ENCODE measurements at places on chromosomes 5 and 9.
A peak's percentile ranks its signal among the peaks of the same experiment; 100 is the strongest.

GRCh38 chr5:76720988-76721569, 5.2 kb downstream of the F2R start:
- no peak for DNase-seq

DNA sequence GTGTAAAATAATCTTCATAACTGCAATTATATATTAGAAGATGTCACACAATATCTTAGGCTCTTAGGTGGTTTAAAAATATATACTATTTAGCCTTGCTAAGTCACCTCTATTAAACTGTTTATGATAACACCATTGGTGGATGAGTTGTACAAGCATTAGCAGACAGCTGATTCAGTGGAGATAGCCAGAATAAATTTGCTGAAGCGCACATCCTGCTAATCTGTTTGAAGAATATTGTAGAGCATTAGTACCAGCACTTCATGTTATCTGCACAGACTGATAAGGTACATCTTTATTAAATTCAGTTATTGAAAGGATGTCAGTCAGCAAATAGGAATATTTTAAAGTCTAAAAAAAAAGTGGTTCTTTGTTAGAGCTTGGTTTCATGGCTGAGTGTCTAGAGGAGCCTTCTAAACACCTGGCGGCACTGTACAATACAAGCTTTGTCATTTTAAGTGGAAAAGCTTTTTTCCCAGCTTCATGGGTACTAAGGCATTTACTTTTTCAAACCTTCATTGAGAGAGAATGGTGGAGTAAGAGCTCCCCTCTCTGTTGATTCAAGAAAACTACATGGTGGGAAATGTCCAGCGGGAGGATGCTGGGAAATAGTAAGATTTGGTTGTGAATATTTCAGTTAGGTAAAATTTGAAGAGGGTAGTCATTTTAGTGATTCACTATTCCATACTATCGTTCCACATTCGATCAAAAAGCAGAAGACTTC, 275.1 kb downstream of the SLF1 start:
- DNase-seq, result peak; percentile 21

GRCh38 chr9:19469271-19469670, 60.5 kb downstream of the ACER2 start:
- DNase-seq, result no peak

- peak; percentile 84 for DNase-seq
These were observed 542 bp upstream of the TRIM52 start for GRCh38 chr5:181261320-181262049.

DNA sequence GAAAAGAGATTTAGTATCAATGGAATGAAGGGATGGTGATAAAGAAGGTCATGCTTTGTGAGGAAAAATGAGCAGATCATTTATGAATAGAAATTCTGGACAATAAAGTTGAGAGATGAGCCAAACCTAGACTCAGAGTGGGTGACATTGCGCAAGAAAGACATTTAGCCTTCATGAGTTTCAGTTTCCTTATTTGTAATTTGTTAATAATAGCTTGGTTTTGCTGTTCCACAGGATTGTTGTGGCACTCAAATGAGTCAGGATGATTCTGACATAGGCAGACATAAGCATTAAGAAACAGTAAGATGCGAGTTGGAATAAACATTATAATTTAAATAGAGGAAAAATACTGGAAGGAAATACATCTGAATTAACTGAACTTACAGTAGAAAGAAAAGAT, 34.8 kb downstream of the ITGA2 start:
- peak; percentile 83 for DNase-seq

DNA sequence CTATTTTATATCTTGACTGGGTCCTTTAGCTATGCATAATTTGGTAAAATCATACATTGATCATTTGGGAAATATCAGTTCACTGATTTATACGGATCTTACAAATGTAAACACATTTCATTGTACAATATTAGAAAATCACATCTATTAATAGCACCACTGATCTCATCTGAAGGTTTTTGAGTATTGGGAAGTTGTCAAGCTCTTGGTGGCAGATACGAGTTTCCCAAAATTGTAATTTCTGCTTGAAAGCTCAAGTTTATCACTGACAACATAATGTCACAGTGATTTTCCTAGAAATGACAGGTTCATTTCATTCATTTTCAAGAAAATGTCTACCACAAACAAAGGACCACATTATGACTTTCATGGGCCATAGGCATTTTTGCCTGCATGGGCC, 3.0 kb upstream of the MACROH2A1 start:
- DNase-seq, result no peak

DNA sequence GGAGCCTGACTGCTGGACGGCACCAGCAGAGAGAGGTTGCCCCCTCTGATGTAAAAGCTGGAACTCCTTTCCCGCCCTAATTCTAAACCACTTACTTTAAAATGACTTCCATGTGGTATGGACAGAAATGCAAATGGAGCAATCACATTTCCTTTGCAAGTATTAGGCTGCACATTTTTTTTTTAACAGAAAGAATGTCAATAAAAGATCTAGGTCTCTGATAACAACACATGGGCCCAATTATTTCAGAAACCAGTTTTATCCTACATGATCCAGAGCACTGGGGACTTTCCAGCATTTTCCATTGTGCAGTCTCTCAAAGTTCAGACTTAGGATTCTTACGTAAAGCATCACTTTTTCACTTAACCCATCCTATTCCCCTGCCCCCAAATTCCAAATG, 203.7 kb downstream of the NXNL2 start:
- peak; percentile 96 for DNase-seq

- DNase-seq, result no peak
These were observed 7.3 kb downstream of the ARAP3 start for GRCh38 chr5:141674747-141675146.

GRCh38 chr9:123611226-123611625, 255.2 kb downstream of the CRB2 start:
- peak; percentile 54 for DNase-seq

- DNase-seq, result no peak
These were observed 347.2 kb upstream of the CD180 start for GRCh38 chr5:67543720-67544270.

GRCh38 chr5:139636207-139636792, 11.8 kb upstream of the CXXC5 start:
- no peak for DNase-seq

- DNase-seq, result no peak
These were observed 91.4 kb downstream of the TMEM167A start for GRCh38 chr5:82985763-82986162.

DNA sequence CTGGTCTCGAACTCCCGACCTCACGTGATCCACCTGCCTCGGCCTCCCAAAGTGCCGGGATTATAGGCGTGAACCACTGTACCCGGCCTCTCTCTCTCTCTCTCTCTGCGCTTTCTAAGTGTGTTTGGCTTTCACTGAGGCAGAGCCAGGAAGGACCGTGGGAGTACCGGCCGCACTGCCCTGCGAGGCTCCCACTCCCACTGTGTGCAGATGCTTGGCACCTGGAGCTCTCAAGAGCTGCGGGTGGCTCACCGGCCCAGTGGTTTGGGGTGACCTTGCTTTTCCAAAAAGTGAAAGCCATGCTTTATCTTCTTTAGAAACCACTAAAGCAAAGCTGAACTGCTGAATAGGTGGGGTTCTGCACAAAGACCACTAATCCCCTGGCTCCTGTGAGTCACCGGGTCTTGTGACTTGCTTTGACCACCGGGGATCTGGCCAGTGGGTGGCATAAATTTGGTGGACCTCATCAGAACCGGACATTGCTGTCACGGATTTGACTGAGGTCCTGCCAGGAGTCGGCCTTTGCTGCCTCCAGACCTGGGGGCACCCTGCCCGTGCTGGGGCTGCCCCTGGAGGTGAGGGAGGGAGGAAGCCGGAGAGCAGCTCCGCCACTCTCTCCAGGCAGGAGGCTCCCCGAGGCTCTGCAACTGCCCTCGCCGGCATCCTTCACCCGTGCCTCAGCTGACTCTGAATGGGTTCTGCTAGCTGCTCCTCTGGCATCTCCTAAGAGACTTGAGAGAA, 228.9 kb downstream of the FANCC start:
- DNase-seq, result peak; percentile 39

- DNase-seq, result no peak
These were observed 8.4 kb upstream of the ZNF354C start for GRCh38 chr5:179051784-179052183.

DNA sequence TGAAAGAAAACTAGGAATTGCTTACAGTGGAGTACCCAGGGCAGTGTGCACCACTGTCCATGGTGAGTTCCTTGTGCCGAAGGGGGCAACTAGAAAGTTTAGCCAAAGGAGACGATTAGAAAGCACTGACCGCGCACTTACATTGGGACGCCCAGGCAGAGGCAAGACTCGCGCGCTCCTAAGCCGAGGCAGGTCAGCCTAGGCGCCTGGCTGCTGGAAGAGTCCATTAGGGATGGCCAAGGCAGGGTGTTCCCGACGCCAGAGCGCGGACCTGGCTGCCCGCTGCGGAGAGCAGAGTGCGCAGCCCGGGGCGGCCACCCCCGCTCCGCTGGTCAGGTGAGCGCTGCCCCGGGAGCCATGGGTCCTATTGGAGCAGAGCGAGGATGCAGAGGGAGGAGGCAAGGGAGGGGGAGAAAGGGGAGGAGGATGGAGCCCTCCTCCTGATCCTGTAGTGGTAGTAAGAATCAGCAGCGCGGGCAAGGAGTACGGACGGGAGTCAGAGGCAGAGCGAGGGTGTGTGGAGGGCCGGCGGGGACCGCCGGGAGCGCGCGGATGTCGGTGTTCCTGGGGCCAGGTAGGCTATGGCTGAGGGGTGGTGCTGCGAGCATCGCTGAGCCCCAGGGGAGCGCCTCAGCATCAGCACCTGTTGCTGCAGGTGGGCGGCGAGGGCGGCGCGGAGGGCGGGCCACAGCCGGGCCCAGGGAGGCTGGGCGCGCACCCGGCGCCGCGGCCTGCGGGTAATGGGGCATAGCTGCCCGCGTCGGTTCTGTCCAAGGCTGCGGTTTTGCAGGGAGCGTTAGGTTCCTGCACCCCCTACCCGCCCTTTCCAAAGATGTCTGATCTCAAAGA, at the start of gene ADGRV1:
Gene ADGRV1, plus strand, starts transcription at position 454 of the 849 bp plus-strand sequence. Its CDS starts 99 bp downstream, at position 553.
- no peak for DNase-seq

DNA sequence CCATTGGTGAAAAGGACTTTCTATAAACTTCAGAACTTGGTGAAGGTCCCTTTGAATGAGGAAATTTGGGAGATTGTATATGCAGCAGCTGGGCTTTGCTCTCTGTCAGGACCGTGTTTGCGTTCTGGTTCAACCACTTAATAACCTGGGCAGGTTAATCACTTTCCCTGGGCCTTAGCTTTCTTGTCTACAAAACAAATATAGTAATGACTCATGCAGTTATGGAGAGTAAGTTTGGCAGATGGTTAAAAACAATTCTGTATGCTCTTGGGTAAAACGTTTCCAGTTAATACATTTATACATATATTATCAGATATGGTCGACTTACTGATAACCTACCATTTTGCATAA, 197.0 kb downstream of the ARHGEF28 start:
- no peak for DNase-seq

GRCh38 chr5:179533907-179534306, 16.4 kb upstream of the RUFY1 start:
- DNase-seq, result no peak

DNA sequence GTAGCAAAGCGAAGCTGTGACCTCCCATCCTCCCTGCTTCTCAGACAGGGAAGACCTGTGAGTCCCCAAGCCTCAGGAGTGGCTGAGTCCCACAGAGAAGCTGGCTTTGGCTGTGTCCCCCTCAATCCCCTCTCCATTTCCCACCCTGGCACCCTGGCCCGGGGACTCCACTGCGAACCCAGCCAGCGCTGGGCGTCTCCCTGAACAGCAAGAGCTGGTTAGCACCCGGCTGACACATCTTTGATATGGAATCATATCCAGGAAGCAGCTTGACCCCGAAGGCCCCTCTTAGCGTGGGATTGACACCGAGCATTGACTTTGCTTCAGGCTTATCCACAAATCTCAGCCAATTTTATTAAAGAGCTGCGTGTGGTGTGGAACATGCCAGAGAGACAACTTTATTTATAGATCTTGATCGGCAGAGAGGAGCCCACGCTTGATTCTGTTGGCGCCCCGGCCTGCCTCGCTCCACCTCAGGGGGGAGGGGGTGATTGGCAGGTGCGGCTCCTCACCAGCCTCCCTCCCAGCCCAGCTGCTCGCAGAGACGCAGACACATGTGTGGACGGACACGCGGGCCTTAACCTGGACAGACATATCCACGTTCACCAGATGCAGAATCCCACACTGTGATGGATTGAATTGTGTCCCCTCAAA, 120.7 kb upstream of the MVB12B start:
- DNase-seq, result no peak

- peak; percentile 60 for DNase-seq
These were observed 113.0 kb upstream of the PCA3 start for GRCh38 chr9:76651119-76651705.

DNA sequence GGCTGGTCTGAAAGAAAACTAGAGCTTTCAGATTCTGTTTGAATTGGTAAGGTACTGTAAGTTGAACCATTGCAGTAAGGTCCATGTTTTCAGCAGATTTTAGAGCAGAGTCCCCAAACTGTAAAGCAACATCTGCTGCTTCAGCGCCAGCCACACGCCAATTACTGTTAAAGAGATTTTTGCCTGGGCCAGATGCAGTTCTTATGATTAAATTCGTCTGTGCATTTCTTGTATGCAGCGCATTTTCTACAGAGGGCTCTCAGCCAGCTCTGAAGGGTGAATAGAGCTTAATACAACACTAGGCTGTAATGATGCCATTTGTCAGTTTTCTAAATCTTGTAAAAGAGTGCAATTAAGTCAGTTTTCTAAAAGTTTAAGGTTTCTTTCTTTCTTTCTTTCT, 246.3 kb downstream of the COX7C start:
- DNase-seq, result peak; percentile 1

GRCh38 chr5:90551376-90551775, 7.2 kb upstream of the ADGRV1 start:
- no peak for DNase-seq
